Right renal pelvis (tissue), 4 donors: ENCODE measurements at places on chromosomes 11 and 22. TPM values are rescaled to one million over a fixed set of nuclear protein-coding genes. Genes with fewer than 3 reads are reported as not detected.

NRXN2 gene
- polyA plus RNA-seq = 15.5 TPM

CARNS1 gene
- 1.7 TPM for polyA plus RNA-seq

OR51B4 gene
- polyA plus RNA-seq = not detected

OR51B2 gene
- polyA plus RNA-seq = not detected

FGF3 gene
- not detected for polyA plus RNA-seq

DNA sequence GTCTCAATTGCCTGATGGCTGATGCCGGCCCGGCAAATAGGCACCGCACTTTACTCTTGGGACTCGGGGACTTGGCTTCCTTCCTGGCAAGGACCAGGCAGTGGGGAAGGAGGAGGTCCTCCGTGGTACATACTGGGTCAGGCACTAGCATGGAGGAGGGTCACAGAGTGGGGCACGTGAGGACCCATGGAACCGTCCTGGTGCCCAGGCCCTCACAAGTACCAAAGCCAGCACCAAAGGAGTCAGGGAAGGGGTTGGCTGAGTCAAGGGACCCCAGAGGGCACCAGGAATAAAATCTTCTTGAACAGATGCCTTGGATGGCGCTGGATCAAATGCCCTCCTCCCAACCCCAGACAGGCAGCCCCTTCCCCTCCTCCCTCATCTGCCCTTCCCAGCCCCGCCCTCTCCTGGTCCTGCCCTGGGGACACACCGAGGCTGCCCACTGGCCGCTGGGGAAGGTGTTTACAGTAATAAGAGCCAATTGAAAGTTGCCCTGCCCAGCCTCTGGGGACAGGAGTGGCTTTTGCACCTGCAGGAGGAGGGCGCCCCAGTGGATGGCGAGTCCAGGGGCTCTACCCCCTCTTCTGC, 5.6 kb upstream of the CARNS1 start:
- no peak for DNase-seq

DNA sequence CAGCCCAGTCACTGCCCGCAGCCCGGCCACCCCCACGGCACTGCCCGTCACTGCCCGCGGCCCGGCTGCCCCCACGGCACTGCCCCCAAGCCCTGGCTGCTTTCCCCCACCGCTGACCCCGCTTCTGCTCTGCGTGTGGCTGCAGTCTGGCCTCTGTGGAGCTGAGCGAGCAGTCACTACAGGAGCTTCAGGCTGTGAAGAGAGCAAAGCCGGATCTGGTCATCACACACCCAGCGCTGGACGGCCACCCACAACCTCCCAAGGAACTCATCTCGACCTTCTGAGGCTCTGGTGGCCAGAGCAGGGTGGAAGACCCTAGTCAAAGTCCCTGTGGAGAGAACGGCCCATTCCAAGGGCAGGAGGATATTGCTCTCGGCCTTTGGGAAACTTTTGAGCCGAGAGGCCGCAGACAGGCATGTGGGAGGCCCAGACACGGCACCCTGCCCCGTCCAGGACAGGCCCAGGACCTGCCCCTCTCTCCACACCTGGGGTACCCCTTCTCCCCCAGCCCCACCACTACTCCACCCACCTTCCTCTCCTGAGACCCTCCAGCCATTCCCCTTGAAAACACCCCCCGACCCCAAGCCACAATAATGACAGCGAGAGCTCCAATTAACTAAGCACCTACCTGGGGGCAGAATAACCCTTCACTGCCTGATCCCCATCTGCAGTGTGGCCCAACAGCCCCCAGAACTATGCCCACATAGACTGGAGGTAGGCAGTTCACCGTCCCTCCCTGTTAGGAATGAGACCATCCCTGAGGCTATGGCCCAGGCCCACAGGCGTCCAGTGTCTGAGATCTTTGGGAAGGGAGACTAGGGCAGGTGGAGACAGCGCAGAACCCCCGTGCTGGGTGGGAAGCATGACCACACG, 3.7 kb upstream of the PGGHG start:
- no peak for DNase-seq

- DNase-seq = peak; percentile 52
These were observed 7.7 kb downstream of the KCNQ1 start for GRCh38 chr11:2452321-2453012.

DNA sequence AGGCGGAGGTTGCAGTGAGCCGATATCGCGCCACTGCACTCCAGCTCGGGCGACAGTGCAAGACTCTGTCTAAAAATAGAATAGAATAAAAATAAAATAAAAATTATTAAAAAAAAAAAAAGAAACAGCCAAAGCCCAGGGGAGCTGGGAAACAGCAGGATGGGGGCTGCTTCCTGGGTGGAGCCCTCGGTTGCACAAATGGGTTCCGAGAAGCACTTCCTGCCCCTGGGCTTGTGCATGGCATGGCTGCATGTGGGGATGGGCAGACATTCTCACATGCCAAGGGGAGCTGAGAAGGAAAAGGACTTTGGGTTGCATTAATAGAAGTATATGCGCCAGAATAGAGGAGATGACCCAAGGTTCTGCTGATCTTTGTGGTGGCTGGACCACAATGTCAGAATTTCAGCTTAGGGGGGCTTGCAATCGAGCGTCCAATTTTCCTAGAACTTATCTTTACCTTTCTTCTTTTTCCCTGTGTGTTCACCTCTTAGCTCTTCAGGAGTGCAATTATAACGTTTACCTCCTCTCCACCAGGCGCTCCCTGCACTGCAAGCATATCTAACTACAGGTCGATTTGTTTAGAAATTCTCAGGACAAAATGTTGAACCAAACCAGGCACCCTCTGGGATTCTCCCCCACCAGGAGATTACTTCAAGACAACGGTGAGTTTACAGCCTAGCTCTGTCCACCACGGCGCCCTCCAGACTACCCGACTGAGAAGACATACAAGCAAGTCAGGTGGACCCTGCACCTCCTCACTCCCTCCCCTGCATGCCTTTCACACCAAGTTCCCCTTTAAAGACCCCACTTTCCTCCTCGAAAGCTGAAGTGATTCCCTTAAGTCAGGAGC, 53.2 kb downstream of the SHISAL1 start:
- no peak for DNase-seq

- no peak for DNase-seq
These were observed 6.4 kb downstream of the PRAME start for GRCh38 chr22:22552630-22553029.

GRCh38 chr22:22855617-22856308, 31.9 kb upstream of the IGLL5 start:
- DNase-seq = no peak

DNA sequence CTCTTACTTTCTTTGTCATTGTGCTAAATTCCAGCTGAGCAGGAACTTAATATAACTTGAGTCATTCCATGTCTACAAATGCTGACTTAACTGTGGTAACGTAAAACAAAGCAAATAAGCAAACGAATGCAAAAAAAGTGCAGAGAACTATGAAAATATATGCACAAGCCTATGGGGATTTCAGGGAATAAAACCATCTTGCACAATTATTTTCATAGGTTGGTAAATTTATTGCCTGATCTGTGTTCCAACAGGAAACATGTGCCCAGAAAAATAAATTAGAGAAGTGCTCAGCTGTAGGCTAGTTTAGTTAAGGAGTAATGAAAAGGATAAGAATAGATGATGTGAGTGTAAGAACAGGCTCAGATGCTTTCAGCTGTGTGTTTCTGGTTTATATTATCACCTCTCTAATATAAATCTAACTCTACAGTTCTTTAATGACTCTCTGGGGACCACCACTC, 1169.3 kb downstream of the LRRC4C start:
- DNase-seq = no peak

- no peak for DNase-seq
These were observed 19.2 kb downstream of the MICALL1 start for GRCh38 chr22:37925330-37925729.

GRCh38 chr11:44804449-44805437, 78.0 kb downstream of the TSPAN18 start:
- no peak for DNase-seq

GRCh38 chr11:15938121-15938611, 418.2 kb downstream of the SOX6 start:
- DNase-seq = no peak

GRCh38 chr22:30612789-30613188, 5.8 kb downstream of the TCN2 start:
- DNase-seq = no peak

- DNase-seq = no peak
These were observed 70.6 kb upstream of the NTM start for GRCh38 chr11:131299598-131300438.
